A549 treated with DMSO at 1 μM for 4 hours (cell line): ENCODE measurements at places on chromosomes 5 and 9. TPM values are rescaled to one million over a fixed set of nuclear protein-coding genes. Genes with fewer than 3 reads are reported as not detected.

The CDHR2 gene
- 0.04 to 0.08 TPM (median 0.06 TPM) in 5 replicates for total RNA-seq

The LCN2 gene
- 2.2 to 6.1 TPM (median 3.3 TPM) in 5 replicates for total RNA-seq

The DOCK2 gene
- 2.5 to 4.4 TPM (median 3.4 TPM) in 5 replicates for total RNA-seq

The LCN9 gene
- total RNA-seq, result not detected in 5 replicates

The ALDOB gene
- total RNA-seq, result not detected in 5 replicates

The POLK gene
- total RNA-seq, result 9.2 to 15.2 TPM (median 12.5 TPM) in 5 replicates

The TMEM252 gene
- not detected in 5 replicates for total RNA-seq
